ENCODE measurements at places on chromosomes 2 and 18.

DNA sequence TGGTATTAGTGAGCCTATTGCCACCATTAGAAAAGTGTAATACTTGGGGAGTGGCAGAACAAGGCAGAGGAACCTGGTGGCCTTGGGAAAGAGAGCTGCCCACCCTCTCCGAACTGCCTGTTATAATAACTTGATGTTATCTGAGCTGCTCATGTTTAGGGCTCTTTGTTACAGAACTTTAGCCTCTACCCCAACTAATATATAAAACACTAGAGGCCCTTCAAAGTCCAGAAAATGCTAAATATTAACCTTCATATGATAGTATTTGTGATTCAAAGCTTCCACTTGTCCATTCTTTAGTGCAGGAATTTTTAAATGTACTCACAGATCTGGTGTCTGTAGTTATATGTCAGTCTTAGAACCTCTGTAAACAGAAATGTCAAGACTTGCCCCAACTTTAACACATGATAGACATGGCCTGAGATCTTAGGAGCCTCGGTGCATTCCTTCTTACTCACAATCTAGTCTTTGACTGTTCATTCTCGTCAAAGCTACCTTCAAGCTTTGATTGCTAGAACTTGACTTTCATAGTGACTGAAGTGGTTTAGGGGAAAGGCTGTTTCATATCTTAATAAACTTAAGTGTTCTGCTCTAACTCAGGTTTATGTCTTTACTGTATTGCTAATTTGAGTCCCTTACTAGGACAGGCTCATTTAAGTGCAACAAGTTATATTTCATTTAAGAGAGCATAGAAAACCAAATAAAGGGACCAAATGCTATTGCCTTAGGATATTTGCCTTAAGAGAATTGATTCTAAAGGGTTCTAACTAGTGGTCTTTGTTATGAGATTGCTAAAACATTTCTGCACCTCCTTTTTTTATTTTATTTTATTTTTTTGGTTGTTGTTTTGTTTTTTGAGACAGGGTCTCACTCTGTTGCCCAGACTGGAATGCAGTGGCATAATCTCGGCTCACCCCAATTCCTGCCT, 41.6 kb downstream of the DDX1 start:
- no peak for DNase-seq

GRCh38 chr2:20516646-20517341, 69.9 kb downstream of the RHOB start:
- DNase-seq = no peak

DNA sequence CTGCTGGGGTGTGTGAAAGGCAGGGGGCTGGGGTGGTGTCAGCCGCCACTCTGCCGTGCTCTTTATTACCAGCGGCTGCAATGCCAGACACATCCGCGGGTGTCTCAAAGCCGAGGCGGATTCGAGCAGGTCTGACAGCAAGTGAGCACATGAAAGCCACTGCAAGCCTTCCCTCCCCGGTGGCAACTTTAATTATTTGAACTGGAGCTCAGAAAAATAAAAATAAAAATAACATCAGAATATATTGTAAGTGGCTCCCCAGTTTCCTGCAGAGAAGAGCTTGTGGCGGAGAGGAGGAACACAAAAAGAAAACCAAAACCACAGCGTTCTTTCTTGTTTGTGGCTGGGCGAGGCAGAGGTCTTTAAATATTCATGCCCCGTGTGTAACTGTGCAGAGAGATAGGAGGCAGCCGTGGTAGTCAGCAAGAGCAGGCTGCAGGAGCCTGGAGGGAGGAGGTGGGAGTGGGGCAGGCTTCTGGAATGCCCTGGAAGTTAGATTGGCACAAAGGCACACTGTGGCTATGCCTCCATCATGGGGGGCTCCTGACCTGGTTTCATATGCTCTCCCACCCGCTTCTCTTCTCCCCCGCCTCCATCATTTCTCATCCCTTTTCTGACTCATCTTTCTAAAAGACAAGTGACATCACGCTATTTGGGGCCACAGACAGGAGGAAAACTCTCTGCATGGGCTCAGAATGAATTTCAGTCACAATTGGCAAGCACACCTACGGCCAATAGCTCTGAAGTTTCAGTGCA, 199.8 kb downstream of the CLIP4 start:
- no peak for DNase-seq

DNA sequence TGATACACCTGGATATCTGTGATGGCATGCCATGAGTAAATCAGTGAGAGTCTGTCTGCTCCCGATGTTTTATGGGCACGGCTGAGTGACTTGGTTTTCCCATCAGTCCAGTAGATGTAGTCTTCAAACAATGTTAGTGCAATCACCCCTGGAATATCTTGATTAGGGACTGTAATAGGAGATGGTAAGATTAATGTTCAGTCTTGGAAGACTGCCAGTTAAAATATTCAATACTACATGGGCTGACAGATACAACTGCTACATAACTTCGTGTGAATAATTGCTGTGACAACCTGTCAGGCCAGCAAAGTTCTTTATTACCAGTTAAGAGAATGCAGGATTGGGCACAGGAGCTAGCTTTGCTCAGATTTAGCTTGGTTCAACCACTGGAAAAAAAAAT, 1673.3 kb downstream of the LRP1B start:
- peak; percentile 2 for DNase-seq

DNA sequence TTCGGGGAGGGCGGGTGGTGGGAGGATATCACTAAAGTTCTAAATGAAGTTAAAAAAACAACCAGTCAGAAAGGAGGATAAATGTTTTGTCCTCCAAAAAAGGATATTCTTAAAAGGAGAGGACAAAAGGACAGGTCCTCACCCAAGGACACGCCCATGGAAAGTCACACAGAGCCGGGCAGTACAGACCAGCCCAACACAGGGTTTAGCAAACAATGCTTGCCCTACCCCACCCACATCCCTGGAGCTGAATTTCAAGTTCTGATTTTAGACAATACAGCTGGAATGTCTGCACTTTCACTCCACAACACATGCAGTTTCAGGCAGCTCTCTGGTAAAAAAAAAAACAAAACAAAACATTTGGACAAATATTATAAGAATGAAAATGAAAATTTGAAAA, 67.9 kb downstream of the SLC9A4 start:
- no peak for DNase-seq

DNA sequence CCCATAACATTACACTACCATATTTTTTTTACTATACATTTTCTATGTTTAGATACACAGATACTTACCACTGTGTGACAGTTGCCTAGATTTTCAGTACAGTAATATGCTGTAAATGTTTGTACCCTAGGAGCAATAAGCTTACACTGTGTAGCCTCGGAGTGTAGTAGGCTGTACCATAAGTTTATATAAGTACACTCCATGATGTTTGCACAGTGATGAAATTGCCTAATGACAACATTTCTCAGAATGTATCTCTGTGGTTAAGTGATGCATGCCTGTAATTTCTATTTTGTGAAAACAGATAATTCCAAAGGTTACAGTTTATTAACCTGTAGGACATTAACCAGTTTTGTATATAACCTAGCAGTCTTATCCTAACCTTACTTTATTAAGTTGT, 128.1 kb upstream of the RBMS1 start:
- DNase-seq = no peak

DNA sequence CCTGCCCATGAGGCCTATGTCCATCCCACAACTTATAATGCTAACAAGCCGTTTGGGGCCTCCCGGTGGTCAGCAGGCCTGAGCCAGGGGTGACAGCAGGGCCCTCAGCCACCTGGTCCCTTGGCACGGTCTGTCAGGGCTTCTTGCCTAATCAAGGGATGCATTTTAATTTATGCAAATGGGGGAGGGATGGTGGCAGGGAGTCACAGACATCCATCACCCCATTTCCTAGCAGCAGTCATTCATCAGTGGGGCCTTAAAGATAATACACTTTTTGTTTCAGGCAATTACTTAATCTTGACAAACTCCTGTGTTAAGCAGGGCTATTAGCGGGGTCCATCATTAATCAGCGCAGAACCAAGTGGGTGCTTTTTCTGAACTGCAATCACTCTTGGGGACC, 174.5 kb downstream of the GLI2 start:
- DNase-seq = no peak

GRCh38 chr2:223008956-223009355, 43.0 kb upstream of the KCNE4 start:
- no peak for DNase-seq

- DNase-seq = no peak
Observed at GRCh38 chr2:201262718-201263117, 2.4 kb downstream of the CASP8 start.

DNA sequence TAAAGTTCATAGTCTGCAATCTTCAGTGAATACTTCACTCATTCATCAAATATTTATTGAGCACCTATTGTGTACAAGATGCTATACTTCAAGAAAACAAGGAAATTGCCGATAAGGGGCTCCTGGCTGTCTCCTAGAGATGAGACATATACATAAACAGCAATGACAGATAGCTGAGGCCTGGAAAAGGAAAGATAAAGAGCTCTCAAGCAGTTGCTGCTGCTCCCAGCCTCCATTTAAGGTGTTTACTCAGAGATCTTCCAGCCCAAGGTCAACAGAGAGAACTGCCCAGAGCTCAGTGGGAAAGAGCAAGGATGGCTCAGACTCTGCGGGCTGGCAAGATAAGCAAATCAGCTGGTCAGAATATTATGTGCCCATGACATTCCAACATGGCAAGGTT, 3.3 kb upstream of the SLC14A2 start:
- DNase-seq = no peak

GRCh38 chr2:232697807-232698110, 628 bp downstream of the GIGYF2 start:
- DNase-seq = peak; percentile 10

DNA sequence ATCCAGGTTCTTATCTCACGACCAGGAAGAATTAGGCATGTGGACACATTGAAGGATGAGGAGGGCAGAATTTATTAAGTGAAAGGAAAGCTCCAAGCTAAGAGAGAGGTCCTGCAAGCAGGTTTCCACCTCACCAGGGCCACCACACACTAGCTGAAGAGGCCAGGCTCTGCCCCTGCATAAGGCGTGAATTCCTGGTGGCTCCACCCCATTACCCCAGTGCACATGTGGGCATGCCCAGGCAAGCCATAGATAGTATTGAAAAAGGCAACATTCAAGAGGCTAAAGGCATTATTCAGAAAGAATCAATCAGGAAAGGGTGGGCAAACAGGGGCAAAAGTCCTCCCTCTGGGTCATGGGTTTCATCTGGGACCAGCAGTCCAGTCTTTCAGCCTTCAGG, 30.9 kb upstream of the GRP start:
- no peak for DNase-seq

DNA sequence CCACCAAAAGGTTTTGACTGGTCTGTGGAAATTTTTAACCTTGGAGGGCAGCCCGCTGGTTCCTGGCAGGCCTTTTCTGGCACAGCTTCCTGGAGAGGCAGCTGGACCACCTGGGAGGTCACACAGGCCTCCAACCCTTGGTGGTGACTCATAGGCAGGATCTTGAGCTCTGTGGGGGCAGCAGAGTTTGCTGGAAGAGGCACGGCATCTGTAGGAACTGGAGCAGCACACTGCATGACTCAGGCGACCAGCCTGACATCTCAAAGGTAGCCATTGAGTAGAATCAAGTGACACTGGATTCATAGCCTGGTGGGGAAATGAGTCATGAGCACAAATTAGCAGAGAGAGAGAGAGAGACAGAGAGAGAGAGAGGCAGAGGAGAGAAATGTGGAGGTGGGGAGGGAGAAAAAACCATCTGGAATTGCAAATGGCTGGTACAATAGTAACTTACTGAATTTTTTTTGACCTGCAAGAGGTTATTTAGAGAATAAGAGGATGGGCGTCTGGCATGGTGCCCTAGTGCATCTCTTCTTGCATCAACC, 57.4 kb downstream of the TRPM8 start:
- DNase-seq = peak; percentile 79

DNA sequence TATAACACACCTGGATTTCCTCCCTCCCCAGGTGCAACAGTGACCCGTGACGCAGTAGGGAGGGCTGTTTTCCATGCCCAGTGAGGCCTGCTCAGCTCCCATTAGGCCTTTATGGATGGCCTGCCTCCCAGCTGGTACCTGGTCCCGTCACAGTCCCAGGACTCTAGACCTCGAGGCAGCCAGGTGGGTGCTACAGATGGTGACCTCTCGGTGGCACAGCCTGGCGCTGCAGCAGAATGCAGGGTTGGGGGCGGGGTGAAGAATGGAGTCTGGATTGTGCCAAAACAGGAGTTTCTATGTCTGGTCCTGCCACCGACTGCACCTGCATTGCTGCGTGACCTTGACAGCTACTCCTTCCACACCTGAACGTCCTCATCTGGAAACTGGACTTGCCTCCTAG, 18.0 kb upstream of the YWHAQ start:
- DNase-seq = no peak

DNA sequence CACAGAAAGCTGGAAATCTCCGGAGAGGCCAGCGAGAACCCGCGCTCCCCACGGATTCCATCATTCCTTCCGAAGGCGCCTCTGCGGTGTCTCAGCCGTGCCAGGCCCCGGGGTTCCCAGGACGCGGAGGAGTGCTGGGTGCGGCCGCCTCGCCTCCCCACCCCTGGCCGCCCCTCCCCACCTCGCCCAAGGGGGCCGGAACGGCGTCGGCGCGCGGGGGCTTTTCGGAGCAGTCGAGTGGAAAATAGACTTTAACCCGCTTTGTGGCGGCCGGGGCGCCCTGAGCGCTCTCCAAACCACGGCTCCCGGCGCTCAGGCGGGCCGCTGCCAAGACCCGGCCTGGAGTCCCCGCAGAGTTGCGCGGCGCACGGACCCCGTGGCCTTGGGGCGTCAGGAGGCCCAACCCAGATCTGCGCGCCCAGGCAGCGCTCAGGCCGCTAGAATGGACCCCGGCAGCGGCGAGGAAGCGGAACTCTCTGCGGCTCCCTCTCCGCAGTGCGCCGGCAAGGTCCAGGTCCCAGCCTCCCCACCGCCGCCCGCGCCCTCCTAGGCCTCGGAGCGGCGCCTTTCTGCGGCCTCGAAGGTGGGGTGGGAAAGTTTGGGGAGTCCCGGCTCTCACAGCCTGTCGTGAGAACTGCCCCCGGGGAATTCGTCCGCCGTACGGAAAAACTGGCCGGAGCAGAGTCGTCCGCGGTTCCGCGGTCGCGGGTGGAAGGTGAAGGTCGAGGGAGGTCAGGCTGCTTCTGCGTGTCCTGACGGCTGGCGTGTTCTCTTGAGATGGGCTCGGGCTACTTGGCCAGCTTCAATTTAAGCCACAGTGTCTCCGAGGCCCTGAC, 1.2 kb upstream of the EMX1 start:
- no peak for DNase-seq

Measured in SHP77 treated with DMSO at 0.1 percent for 48 hours (cell line).